Stimulated activated CD8-positive, alpha-beta memory T cell treated with anti-CD3 and anti-CD28 coated beads, Interleukin-7, amount 100 ng/mL, for 1 hour (primary cell): ENCODE measurements at places on chromosomes 2 and 18.

DNA sequence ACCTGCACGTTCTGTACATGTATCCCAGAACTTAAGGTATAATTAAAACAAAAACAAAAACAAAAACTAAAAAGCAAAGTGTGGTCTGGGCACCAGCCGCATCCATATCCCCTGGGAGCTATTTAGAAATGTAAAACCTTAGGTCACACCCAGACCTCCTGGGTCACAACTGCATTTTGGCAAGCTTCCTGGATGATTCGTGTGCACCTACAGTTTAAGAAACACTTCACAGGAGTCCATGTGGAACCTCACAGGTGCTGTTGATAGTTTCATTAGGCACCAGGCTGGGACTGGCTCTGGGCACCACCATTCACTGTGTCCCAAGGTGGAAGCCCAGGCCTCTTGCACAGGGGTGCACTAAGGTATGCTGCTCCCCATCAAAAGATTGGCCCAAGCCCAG is 103.6 kb upstream of the BOD1L2 start:
- no peak for DNase-seq

GRCh38 chr2:66536997-66537396 is 102.1 kb downstream of the MEIS1 start:
- no peak for DNase-seq

- no peak for DNase-seq
Observed at GRCh38 chr18:24397131-24397693, 412 bp downstream of the OSBPL1A start.

DNA sequence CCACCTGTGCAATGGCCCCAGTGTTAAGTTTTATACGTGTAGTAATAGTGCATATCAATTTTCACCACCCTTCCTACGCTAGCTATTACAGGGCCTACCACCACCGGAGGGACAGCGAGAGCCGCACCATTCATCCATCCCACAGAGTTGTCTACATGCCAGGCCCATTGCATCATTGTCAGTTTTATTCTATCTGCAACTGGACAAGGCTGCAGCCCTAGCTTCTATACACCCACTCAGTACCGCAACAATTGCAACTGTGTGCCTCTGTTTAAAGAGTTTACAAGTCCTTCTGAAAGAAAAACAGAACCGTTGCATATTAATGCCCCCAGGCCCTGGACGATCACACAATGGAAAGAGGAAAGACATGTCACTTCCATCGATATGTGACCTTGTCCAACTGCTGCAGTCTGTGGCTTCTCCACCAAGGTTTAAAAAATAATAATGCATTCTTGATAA is 58.6 kb downstream of the ZEB2 start:
- no peak for DNase-seq

- DNase-seq: no peak
Observed at GRCh38 chr2:137566387-137566786, 397.9 kb upstream of the HNMT start.

GRCh38 chr2:86477349-86477748 is 36.2 kb downstream of the KDM3A start:
- no peak for DNase-seq

- no peak for DNase-seq
Observed at GRCh38 chr2:157444641-157445040, 752 bp upstream of the CYTIP start.

DNA sequence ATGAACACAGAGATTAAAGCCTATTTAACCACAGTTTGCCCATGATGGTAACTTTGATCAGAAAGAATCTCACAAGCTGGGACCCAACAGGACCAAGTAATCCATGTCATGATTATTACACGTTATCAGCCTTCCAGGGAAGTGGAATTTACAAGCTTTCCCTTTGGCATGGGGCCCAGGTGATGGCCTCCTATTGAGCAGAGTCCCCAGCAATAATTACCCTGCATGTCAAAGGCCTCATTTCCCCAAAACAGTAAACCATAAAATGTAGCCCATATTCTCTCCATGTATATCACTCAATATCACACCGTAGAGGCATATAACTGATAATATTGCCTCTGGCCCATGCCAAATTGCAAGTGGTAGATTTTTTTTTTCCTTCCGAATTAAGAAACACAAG is 38.9 kb downstream of the PRKRA start:
- no peak for DNase-seq

GRCh38 chr2:177669625-177670330 is 277.2 kb downstream of the AGPS start:
- DNase-seq: no peak

DNA sequence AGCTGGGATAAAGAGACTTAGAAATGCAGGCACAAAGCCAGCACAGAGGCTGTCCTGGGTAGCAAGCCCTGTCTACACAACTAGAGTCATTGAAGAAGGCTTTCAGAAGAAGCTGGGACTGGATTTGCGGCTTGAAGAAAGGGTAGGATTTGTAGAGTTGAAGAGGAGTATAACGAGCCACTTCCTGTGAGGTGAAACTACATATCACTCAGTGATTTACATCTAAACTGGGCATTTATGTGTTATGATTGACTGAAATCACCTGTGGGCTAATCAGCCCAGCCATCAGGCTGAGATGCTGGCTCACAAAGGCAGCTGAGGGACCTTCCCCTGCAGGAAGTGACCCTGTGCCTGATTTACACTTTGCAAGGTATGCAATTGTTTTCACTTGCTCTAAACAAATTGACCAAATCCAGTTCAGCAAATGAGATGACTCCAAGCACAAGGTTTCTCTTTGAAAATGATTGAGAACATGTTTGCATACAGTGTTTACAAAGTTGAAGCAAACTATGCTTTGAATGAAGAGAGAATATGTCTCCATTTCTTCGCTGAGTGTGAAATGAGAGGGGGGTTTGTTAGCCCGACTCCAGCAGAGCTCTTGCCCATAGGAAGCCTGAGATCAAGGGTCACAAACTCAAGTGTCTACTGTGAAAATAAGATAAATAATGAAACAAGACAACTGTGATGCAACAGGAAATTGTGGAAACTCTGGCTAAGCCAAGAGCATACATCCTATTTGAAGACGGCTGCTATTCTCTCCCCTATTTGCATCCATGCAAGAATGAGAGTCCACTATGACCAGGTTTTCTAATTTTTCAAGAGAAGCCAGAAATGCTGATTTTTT is 69.3 kb upstream of the HK2 start:
- DNase-seq: no peak

DNA sequence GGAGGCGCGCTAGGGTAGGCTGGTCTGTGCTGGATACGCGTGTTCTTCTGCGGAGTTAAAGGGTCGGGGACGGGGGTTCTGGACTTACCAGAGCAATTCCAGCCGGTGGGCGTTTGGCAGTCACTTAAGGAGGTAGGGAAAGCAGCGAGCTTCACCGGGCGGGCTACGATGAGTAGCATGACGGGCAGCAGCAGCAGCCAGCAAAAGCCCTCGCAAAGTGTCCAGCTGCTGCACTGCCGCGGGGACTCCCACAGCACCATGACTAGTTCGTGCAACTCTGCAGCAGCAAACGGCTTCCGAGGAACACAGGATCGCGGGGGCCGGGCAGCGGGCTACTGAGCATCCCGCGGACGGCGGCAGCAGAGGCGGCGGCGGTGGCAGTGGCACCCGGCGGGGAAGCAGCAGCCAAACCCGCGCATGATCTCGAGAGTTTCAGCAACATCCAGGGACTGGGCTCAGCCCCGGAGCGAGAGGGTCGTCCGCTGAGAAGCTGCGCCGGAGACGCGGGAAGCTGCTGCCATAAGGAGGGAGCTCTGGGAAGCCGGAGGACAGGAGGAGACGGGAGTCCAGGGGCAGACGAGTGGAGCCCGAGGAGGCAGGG is 368 bp downstream of the TMEFF2 start:
- DNase-seq: no peak

GRCh38 chr2:165401285-165401852 is 68.1 kb upstream of the CSRNP3 start:
- DNase-seq: no peak

GRCh38 chr2:108267101-108267500 is 21.6 kb upstream of the SULT1C2 start:
- DNase-seq: no peak

- no peak for DNase-seq
Observed at GRCh38 chr2:44881856-44882255, 59.6 kb upstream of the SIX3 start.

DNA sequence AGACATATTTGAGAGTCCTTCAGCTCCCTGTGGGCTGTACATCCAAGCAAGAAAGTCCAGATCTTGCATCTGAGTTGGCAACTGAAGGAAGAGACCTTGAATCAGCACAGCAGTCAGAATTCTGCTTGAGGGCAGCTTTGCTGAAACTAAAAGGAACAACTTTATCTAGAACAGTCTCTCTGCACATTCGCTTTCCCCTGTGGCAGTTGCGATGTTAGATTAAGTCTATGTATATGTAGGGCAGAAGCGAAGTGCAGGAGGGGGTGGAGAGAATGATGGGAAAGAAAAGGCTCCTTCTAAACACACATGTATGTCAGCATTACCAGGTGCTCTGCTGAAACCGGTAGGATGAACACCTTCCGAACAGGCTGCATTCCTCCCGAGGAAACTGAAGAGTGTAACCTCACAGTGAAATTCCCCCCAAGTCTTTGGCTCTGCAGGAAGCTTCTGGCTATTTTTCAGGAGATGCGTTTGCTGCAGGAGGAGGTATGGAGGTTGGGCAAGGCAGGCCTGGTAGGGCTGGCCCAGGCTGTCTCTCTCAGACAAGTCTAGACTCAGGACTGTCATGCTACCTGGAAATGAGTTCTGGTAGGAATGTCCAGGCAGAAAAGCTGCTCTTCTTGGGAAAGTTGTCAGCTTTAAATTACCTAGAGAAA is 70.0 kb upstream of the ATL2 start:
- DNase-seq: no peak

DNA sequence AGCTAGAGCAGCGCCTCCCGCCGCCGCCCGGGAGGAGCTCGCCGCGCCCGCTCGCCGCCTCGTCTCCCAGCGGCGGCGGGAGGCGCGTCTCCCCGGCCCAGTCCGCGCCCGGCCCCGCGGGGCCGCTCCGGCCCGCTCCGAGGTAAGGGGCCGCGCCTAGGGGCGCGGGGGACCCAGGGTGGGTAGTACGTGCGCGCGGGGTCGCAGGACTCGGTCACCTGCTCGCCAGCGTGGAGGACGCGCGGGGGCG is 259 bp downstream of the NPAS2 start:
- DNase-seq: no peak

- DNase-seq: no peak
Observed at GRCh38 chr2:37192551-37192950, 3.7 kb upstream of the CEBPZOS start.

DNA sequence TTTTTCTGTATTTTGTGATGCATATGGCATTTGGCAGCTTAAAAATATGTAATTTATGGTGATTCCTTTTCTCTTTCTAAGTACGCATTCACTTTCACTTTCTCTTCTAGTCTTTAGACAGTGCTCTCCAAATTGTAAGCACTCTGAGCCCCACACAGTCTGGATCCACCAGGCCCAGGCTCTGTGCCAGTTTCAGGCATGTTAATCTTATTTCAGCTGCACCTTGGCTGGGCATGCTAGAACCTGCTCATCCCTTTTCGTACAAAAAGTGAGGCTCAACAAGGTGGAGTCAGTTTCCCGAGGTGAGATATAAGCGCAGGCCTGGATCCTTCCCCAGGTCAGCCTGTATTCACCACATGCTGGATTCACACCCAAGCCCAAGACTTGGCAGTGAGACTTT is 203.9 kb downstream of the MTX2 start:
- DNase-seq: no peak

DNA sequence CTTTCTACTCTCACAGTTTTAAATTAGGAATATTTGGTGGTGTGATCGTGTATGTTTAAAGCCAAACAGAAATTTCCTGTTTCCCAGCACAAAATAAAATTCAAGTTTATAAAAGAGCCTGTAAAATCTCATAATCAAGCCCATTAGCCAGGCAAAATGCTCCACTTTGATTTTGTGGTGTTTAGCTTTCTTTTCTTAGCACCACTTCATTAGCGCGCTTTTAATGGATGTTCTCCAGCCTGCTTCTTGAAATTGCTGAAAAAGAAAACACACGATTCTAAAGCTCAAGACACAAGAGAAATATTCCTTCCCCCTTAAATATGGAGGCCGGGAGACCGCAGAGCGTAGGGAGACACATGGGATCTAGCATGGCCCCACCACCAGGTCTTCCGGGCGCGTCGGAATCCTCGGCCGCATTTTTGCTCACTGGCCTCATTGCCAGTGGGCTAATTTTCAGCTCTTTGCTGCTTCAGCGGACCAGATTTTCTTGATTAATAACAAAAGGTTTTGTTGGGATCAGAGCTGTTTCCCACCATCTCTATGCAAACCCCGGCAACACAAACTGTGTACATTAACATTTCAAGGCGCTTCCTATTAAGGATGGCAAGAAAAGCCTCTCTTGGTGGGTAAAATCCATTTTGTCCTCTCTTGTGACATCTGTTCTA is 40.4 kb upstream of the ID2 start:
- DNase-seq: no peak

GRCh38 chr2:109229094-109229675 is 100.2 kb downstream of the SH3RF3 start:
- no peak for DNase-seq

DNA sequence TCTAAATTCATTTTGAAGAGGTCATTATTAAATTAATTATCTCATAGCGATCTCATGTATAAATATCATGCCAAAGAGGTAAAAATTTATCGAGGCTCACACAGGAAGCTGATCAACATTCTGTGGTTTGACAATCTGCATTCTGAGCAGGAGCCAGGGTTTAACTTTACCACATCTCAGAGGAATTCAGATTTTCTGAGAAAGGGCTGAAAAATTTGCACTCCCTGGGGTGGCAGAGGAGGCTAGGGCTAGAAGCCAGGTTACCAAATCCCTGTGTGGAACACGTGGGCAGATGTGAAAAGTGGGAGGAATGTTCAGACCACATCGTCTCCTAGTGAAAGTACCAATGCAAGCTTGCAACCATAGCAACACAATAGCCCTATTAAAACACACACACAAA is 63.5 kb upstream of the CTLA4 start:
- DNase-seq: no peak

DNA sequence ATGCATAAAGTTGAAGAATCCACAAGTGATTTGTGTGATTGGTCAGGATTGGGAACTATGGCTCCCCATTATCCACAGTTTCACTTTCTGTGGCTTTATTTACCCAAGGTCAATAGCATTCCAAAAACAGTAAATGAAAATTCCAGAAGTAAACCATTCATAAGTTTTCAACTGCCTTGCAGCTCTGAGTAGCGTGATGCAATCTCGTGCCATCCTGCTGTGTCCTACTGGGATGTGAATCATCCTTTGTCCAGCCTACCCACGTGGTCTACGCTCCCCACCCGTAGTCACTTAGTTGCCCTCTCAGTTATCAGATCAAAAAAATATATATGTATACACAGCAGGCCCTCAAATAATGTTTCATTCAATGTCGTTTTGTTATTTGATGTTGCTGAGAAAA is 89.0 kb upstream of the DLGAP1 start:
- no peak for DNase-seq

GRCh38 chr18:21741562-21742314 is 1.1 kb downstream of the MIB1 start:
- no peak for DNase-seq

- no peak for DNase-seq
Observed at GRCh38 chr2:145824384-145824783, 1304.5 kb upstream of the ZEB2 start.

GRCh38 chr2:230475143-230475542 is 59.1 kb downstream of the SP100 start:
- no peak for DNase-seq

GRCh38 chr2:1603521-1603920 is 140.8 kb downstream of the PXDN start:
- no peak for DNase-seq

- no peak for DNase-seq
Observed at GRCh38 chr2:236209535-236209934, 41.3 kb upstream of the GBX2 start.
